ENCODE measurements at places on chromosomes 11 and 22.

- no peak for DNase-seq
Measured at GRCh38 chr11:88348870-88349269, 11.3 kb upstream of the CTSC start.

DNA sequence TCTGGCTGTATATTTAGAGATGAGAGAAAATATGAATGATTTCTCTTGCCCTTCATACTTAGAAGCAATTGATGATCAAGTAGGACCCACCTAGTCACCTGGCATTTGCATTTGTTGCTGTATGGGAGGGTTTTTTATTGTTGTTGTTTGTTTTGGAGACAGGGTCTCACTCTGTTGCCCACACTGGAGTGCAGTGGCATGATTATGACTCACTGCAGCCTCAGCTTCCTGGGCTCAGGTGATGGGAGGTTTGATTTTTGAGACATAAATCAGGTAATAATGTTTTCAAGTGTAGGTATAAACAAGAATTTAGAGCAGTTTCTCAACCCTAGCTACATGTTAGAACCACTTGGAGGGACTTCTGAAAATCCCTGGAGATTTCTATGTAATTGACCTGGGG lies 63.0 kb downstream of the TNRC6B start:
- DNase-seq: peak; percentile 32

GRCh38 chr11:61109671-61110070 lies 7.4 kb downstream of the CD5 start:
- DNase-seq: no peak

- DNase-seq: no peak
Measured at GRCh38 chr22:49659924-49660315, 167.8 kb downstream of the BRD1 start.

- no peak for DNase-seq
Measured at GRCh38 chr22:44225091-44225689, 44.5 kb downstream of the PARVG start.

- no peak for DNase-seq
Measured at GRCh38 chr22:47776329-47776728, 1013.9 kb downstream of the TBC1D22A start.

DNA sequence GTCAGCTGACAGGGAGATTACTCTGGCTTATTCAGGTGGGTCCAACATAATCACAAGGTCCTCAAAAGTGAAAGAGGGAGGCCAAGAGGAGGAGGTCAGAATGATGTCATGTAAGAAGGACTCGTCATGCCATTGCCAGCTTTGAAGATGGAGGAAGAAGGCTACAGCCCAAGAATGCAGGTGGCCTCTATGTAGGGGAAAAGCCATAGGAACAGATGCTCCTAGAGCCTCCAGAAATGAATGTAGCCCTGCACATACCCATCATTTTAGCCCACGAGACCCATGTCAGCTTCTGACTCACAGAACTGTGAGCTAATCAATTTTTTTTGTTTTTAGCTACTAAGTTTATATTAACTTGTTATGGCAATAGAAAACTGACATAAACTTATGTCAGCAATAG lies 171.1 kb downstream of the DBX1 start:
- no peak for DNase-seq

DNA sequence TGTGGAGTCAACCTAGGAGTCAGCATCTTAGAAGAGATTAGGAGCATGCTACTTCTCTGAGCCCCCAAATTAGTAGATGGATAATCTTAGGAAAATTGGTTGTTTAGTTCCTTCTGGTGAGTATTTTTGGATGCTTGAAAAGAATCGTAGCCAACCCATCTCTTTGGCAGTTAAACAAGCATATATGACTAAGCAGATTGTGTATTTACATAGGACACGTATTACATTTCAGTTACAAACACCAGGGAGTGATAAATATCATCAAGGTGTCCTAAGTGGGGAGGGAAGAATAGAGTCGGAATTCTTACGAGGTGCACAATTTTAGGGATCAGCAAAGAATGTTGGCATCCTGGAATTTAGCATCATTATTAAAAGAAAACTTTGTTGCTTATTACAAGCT lies 13.5 kb downstream of the PLET1 start:
- DNase-seq: no peak

DNA sequence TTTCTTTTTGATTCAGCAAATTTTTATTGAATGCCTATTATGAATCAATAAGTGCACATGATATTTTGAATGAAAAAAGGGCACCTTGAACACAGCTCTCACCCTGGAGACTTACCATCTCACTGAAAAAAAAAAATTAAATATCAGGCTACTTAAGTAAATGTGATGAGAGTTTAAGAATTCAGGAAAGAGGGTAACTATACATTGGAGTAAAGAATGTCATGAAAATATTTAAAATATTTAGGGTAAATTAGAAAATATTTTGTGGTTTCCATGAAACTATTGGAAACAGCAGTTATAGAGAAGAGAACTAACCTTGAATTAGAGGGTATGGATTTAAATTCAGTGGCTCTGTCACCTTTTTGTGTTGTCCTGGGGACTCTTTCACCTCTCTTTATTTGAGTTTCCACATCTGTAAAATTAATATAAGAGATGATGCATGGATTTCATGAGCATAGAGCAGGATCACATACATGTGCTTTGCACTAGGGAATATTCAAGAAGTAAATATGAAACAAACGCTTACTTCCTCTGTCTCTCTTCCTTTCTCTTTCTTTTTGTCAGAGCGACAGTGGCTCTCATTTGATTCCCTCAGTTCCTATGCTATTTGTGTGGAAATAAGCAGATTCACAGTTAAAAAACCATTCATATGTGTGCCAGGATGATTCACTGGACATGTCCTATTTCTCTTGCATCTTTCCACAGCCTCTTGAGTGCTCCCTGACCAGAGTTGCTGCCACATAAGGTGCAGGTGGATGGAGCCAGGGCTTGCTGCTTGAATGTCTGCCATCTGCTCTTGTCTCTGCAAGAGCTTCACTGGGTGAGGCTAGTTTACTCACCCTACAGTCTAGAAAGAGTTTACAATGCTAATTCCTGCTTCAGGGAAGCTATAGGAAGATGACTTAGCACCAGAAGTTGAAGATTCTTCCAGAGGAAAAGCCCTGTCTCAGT lies 533.1 kb downstream of the ETS1 start:
- no peak for DNase-seq

DNA sequence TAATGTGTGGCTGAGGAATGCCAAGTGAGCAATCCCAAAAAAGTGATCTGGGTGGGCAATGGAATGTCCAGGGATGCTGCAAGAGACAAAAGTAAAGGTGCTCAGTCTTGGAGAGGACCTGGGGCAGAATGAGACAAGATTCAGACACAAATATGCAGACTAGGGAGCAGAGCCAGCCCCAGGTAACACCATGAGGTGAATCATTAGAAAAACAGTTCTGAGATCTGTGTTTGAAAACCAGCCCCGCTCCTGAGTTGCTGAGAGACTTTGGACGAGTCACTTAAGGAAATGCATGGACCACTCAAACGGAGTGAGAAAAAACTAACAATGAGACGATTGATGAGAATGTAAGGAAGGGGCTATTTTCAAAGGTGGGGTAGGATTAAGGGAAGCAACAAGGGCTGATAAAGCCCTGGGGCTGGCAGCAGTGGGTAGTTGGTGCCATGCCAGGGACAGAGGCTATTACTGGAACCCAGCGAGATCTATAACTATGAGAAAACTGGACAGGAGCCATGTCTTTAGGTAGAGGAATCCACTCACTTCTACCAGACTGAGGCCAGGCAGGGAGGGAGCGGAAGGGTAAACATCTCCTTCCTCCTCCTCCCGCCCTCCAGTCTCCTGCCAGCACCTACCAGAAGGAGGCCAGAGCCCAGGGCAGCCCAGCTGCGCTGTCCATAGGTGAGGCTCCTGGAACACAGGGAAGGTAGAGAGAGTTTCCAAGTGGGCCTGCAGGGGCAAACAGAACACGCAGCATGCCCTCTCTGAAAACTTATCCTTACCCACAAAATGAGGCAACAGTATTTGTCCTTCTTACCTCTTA lies 130.4 kb upstream of the TEAD1 start:
- DNase-seq: no peak

DNA sequence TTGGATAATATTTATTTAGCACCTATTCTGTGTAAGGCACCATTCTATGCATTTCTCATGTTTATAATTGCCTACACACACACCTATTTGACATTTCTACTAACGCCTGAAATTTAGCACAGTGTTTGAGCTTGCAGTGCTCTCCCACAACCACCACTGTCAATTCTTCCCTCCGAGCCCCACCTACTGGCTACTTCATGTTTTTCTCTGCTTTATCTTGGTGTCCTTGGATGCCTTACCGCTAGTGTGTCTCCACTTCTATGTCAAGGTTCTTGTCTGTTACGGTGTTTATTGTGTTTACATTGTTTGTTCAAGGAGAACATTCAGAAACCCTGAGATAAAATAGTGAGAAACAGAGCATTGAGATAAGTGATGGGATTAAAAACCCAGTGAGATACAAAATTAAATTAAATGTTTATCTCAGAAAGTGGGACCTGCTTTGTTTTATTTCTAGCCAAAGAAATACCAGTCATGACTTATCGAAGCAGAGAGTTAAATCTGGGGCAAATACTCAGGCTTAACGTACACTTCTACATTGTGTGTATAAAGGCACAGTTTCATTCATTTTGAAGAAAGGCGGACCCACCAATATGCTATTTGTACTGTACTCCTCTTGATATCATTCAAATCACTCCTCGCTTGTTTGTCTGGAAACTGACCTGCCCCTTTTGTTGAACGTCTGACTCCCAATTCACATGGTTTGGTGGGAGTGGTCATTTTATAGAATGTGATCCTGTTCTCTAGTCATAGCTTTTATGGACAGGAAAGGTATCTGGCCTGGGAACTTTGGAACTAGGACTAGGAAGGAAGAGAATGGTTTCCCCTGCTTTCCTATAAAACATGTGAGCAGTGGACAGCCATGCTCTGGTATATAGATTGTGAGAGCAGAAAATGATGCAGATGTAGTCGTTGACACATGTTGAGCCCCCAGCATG lies 39.2 kb upstream of the SLC36A4 start:
- no peak for DNase-seq

GRCh38 chr11:43930868-43931716 lies 11.3 kb upstream of the C11orf96 start:
- no peak for DNase-seq

GRCh38 chr22:17972385-17973191 lies 51.8 kb downstream of the MICAL3 start:
- no peak for DNase-seq

DNA sequence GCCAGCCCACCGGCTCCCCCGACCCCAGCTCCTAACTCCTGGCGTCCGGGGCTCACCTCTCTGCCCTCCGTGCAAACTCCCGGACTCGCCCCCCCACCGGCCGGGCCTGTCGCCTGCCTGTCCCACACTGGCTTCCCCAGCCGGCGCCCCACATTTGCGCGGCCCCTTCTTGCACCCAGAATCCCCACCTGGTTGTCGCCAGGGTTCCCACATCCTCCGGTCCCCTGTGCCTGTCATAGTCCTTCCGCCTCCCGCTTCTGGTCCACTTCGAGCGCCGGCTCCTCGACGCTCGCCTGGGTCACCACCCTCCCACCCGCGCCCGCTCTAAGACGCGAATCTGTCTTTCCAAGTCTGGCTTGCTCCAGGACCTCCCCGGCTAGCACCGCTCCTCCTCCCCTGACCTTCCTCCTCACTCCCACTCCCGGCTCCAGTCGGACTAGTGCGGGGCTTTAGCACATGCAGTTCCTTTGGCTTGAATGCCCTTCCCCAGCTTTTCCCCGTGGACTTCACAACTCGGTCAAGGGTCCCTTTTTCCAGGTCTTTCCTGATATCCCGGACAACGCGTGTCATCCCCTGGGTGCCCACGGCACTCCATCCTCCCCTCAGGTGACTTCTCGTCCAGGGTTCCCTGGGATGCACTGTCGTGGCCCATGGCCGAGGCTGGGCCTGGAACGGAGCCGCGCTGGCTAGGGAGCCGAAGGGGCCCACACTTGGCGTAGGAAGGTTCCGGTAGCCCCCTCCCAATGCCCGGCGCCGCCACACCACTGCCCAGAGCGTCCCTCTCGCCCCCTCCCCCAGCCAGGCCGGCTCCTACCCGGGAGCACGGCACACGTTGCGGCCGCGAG lies 635 bp downstream of the SCARF2 start:
- no peak for DNase-seq

DNA sequence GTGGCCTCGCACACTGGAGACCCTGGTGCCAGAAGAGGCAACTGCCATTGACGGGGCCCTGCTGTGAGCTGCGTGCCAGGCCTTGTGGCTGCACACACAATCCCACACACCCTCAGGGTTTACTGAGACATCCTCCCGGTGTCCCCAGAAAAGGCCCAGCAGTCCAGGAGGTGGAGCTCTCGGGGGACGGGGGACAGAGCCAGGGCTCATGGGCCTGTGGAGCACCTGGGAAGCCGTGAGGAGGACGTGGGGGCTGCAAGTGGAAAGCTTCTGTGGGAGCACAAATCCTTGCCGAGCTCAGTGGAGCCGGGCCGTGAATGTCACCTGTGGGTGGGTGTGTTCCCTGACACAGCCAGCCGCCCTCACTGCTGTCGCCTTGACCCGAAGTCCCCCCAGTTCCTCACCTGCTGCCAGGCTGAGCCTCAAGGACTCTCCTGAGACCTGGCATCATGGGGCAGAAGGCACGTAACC lies 609.7 kb downstream of the TBC1D22A start:
- no peak for DNase-seq

Data from activated gamma-delta T cell treated with Interleukin-2 at 50 U/mL for 16 hours (primary cell).